Pulmonary artery endothelial cell (primary cell): ENCODE measurements at places on chromosomes 2 and 18.

DNA sequence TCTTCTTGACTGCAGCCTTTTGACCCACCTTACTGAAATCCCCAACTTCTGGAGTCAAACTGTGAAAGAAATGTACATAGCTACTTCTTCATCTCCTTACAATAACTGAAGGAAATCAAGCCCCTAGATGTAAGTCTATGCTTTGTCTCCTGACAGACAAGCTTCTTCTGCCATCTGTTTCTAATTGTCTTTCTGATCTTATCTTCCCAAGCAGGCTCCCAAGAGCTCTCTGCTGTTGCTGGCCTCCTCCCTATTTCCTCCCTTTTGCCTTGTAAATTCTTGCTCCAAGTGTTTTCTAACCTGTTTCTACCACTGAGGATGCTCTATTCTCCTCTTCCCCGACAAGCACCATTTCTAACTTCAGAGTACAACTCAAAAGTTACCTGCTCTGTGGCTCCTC, 77.4 kb upstream of the OSR1 start:
- DNase-seq: no peak

- no peak for DNase-seq
These were observed 63.8 kb upstream of the DARS1 start for GRCh38 chr2:136049011-136049742.

- DNase-seq: no peak
These were observed 545.9 kb upstream of the GCFC2 start for GRCh38 chr2:76256458-76257088.

GRCh38 chr2:227848146-227848545, 23.3 kb upstream of the DAW1 start:
- no peak for DNase-seq

DNA sequence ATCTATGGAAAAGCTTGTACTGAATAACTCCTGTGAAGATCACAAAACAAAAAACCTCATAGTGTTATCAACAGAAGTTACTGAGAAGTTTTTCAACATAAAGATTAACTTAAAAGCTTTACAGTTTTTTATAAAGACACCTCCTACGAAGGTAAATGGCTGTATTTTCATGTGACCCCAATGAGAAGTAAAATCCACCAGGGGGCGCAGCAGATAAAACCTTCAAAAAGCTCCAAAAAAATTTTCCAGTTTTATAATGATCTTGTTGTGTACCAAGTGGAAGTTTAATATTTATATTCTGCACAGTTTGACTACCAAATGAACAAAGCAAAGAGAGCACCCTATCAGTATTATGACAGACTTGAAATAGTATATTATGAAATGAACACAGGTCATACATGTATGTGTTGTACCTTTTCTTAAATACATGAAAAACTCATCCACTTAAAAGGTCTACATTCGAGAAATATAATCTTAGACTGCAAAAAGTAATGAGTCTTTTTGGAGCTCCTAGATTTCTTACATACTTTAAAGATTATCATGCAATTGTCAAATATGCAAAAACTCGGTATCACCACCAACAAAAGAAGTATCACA, 38.5 kb downstream of the PNO1 start:
- DNase-seq: no peak

GRCh38 chr18:26103579-26103978, 13.2 kb upstream of the SS18 start:
- DNase-seq: no peak

DNA sequence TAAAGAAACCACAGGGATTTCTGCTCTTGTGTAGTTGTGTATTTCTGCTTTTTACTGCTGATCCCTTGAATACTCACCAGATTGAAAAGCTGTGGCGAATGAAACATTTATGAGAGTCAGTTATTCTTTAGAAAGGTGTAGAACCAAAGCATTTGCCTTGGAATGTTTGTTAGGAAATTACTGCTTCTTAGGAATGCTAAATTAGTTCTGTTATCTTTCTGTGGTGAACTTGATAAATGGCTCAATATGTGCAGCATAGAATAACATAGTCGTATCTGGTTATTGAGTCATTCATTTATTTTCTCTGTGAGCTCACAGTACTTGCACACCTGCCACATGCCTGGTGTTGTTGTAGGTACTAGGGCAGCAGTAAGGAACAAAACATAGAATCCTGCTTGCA, 57.0 kb upstream of the FAM237A start:
- no peak for DNase-seq
